ENCODE measurements at places on chromosomes 5 and 9.

- DNase-seq: no peak
Observed at GRCh38 chr5:119275146-119275545, 80.7 kb upstream of the TNFAIP8 start.

DNA sequence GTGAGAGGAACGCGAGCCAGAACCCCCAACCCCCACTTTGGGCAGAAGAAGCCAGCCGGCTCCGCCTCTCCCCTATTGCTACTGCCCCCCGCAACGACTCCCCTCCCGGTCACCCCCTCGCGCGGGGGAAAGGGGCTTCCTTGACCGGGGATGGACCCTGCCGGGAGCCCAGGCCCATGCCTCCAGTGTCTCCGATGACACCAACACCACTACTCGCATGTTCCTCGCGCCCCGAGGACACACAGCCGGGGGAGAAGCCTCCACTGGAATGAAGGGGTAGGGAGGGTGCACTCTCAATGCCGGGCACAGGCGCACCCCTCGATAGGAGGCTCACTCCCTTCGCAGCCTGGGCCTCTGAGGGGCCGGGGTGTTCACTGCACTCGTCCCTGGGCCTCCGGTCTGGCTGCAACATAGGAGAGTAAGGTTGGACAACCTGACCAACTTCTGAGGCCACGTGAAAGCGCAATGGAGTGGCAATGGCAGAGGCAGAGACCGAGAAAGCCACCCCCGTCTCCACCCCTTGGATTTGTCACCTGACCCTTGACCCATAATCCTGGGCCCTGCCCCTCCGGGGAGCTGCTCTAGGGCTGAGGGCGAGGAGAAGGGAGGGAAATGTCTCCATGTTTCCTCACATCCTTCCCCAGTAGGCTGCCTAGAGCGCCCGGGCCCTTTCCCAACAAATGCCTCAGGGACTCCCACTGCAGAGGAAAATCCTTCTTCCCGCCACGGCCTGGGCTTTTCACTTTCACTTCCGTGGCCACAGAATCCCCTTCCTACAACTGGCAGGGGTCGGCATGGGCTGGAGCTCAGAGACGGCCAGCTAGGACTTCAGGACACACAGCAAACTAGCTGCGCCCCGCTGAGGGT lies 1.1 kb upstream of the CNTFR start:
- DNase-seq: no peak

DNA sequence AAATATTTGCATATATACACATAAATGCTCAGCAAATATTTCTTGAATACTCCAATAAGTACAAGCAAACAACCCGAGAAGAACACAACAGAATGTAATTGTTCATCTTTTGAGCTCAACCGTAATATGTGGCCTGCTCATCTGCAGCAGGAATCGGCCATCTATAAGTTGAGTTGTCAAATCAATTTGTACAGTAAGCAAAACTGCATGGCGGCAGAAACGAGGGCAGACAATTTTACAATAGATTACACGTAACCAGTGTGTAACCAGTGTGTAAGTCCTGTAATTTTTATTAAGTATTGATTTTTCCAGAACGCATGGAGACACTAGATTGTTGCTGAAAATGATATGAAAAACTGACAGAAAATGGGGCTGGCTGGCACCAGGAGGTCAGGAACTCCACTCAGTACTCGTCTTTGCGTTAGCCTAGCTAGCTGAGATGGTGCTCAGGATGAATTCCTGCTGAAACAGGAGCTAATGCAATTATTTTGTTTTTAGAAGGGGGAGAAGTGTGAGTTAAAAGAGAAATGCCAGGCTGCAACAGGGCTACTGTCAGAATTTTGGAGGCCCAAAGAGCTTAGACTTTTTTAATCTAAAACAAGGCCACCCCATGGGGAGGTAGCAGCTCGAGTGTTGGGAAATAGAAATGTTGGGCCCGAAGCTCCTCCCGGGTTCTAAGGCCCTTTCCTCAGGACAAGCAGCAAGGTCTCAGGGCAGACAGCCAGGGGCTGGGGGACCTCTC lies 682 bp downstream of the DHX29 start:
- DNase-seq: no peak

GRCh38 chr9:127181315-127181580 lies 58.8 kb upstream of the ANGPTL2 start:
- DNase-seq: no peak

DNA sequence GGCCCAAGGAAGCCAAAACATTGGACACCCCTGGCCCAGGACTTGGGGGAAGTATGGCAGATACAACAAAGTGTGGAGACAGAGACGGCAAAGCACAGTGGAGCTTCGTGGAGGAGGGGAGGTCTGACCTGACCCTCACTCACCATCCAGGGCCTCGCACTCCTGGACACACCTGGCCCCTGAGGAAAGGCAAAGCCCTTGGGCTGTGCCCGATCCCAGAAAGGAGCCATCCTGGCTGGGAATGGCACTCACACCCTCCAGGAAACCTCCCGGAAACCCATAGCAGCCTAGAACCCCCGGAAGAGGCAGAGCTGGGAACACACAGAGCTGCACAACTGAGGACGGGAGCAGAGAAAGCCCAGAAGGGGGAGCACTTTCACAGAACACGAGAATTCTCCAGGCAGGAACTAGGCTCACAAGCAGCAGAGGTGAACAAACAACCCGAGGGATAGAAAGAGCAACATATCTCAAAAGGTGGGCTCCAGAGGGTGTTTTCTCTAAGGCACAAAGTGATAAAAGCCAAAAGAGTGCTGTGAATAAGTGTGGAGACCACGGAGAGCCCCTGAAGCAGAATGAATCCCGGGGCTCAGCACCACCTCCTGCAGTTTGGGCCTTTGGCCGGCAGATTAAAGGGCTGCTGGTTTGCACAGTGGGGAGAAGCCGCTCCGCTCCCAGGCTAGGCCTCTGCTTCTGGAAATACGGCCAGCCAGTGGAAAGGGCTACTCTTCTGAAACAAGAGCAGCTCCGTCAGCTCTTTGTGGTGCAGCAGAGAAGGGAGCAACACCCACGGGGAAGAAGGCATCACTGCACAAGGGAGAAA lies 108.2 kb downstream of the UBE2R2 start:
- no peak for DNase-seq

GRCh38 chr5:170293273-170293672 lies 4.3 kb downstream of the LCP2 start:
- no peak for DNase-seq

DNA sequence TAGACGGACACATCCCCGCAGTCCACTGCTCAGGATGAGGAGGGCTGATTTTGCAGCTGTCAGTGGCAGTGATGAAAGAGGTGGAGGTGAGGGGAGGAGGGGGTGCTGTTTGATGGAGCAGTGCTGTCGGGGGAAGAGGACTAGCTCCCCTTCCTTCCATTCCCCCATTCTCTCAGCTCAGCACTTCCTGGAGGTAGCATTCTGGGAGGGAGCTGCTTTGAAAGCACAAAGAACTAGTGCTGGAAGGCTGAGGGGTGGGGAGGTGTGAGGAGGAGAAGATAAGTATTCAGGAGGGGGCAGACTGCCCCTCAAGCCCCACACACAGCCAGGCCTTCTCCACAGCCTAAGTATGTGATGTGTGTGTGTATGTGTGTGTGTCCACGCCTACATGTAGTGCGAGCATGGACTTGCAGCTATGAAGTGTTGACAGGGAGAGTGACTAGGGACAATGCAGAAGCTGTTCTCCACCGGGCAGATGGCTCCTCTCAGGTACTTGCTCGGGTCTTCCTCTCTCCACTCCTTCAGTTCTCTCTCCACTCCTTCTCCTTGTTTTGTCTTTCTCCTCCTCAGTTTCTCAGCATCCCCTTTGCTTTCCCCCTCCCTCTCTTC lies 65.5 kb upstream of the HSPA9 start:
- no peak for DNase-seq

DNA sequence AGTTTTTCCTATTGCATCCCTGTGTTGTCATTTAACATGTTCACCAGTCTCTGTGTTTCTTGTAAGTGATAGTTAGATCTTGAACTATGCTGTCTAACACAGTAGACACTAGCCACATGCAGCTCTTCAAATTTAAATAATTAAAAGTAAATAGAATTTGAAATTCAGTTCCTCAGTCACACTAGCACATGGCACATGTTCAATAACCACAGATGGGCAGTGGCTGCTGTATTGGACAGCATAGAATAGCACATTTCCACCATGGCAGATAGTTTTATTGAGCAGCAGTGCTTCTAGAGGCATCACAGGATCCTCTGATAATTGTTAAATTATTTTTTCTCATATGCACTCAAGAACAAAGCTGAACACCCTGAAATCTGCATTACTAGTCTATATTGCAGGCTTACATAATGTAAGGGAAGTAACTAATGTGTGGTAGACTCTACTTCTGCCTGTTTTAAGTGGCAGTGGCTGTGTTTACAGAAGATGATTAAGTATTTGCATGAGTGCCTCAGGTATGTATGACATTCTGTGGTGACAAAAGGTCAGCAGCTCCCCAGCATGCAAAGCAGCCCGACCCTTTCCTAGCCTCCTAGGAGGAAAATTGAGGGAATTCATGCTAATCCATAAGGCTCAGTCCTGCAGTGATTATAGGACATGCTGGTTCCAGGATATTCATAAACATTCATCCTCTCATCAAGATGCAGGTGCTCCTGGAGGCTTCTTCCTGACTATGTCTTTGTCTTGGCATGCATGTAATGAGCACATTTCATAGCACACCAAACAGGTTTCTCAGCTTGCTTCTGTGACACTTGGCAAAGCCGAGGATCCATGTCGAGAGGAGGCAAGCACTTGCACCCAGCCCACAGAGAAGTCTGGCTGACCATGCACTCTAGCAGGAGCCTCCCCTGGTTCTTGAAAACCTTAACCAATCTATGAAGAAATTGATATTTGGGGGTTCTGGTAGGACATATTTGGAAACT lies 45.5 kb downstream of the SH3RF2 start:
- DNase-seq: no peak

DNA sequence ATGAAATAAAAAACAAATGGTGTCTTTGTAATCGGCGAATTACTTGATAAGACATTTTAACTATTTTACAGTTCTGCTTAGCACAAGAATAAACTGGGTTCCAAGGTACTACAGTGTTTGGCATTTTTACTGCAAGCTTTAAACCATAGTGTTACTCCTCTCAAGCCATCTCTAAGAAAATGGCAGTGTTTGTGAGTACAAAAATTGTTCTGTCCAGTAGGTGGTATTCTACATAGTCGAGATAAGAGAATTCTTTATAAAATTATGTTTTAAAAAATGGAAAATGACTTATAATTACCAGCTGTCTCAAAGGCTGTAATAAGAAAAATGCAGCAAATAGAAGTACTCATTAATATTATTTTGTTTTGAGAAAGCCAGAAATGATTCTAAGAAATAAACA lies 3.2 kb downstream of the SMIM15 start:
- DNase-seq: no peak

DNA sequence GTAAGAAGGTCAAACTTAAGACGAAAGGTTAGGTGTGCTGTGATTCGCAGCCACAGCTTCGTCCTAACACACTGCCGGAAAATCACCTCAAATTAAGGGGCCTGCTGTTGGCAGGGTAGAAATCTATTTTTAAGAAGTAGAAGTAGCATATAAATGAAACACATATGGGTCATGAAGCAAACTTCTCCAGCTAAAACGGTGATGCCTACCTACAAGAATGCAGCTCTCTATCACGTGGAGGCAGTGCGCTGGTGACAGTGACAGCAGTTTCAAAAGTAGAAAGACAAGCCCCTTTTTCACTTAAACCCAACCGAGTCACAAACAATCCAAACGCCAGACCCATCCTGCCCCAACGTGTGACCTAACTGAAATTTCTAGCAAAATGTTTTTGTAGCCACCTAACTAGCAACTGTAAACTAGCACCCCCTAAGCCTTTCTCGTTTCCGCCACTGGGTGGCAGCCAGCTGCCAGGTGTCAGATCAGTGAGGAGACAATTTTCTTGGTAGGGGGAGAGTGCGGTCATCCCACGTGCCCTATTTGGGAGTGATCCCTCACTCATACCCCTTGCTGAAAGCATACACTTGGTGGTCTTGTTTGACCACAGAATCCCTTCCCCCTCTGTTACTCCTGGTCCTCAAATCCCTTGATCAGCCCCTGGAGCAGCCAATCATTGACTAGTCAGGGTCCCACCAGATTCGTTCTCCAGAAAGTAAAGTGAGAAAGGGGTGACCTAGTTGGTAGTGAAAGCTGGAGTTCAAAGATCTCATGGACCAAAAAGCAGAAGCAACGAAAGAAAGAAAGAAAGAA lies 71.8 kb upstream of the MAMDC2 start:
- peak; percentile 35 for DNase-seq

GRCh38 chr9:93126825-93127368 lies 7.2 kb downstream of the NINJ1 start:
- no peak for DNase-seq

DNA sequence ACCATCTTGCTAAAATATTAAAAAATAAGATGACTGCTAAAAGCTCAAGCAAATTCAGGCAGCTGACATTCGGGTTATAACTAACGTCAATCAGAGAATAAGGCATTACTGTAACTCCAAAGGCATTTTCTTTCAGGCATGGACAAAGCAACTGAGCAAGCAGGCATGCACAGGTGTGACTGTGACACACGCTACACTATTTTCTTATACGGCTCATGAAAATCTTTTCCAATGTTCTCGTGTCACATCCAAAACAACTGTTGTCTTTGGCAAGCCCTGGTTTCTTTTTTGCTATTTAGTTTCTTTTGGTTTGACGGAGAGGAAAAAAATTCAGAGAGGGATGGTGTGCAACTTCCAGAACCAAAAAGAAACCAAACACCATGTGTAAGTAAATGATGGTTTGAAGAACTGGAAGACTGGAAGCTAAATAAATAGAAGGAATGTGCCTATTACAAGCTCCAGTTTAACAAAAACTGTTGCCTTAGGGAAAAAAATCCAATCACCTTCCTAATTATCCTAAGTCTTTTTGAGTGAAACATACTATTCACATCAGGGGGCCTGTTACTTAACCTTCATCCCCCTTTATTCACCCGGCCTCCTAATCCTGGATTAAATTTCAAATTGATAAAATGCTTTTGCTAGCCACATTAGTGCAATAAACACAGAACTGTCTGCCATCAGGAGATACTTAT lies 277.6 kb downstream of the PSAT1 start:
- DNase-seq: no peak

- DNase-seq: no peak
Observed at GRCh38 chr5:96751203-96752169, 56.3 kb downstream of the ERAP1 start.

DNA sequence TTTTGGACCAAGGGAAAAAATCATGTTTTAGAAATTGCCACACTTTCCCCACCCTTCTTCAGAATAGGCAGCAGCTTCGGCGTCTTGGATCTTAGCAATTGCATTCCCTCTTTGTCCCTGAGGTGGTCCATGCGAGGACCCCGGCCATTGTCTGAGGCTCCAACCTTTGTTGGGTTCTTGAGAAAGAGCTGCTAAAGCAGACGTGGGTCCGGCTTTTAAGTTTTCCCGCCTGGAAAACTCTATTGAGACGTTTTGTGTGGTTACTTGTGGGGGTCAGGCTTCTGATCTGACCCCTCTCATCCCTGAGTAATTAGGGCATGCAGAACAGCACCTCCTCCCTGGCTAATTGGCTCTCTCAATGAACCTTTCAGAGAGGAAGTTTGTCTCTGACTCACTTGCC lies 509.6 kb upstream of the TNC start:
- DNase-seq: no peak

- DNase-seq: no peak
Observed at GRCh38 chr9:107439991-107440456, 49.5 kb downstream of the KLF4 start.

DNA sequence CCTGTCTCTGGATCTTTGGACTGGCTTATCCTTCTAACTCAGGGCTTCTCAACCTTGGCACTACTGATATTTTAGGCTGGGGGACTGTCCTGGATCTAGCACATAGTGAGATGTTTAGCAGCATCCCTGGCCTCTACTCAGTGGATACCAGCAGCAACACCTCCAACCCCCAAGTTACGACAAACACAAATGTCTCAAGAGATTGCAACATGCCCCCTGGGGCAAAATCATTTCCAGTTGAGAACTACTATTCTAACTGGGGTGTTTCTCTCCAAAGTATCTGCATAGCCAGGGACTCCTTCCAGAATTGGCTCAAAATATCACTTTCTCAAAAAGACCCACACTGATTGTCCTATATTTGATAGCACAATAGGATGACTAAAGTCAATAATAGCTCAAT lies 7.2 kb upstream of the TLR4 start:
- no peak for DNase-seq

Data from stimulated activated CD4-positive, alpha-beta T cell treated with anti-CD3 and anti-CD28 coated beads, Interleukin-1b, Interleukin-23, amount 100 ng/mL, for 48 hours (primary cell).